ENCODE measurements at places on chromosomes 4 and X.

DNA sequence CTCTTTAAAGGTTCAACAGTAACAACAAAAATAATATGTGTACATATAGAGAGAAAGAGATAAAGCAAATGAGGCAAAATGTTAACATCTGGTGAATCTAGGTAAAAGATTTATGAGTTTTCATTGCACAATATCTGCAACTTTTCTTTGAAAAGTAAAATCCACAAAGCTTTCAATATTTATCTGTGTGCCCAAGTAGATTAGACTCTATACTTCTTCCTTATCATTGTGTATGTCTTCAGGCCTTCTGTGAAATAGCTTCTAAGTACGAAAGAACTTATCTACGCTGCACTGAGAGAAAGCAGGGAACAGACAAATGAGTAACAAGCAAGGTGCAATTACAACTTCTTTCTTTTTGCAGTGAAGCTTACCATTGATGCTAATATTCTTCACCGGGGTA lies 81.6 kb downstream of the NPNT start:
- no peak for DNase-seq

GRCh38 chrX:14920196-14920595 lies 47.0 kb downstream of the MOSPD2 start:
- DNase-seq = no peak

GRCh38 chr4:42401171-42401570 lies 3.9 kb downstream of the SHISA3 start:
- DNase-seq = no peak

DNA sequence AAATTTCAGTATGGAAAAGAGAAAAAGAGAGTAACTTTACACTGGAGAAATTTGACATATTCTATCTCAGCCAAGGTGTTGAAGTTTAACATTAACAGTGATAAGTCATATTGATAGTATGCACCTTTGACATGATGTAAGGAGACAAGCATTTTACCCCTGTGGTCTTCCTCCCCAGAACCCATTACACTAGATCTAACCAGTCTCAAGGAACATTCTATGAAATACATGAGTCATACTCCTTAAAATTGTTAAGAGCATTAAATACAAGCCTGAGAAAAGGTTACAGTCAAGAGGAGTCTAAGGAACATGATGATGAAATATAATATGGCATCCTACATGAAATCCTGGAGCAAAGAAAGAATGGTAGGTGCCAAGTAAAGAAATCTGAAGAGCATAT lies 1151.3 kb upstream of the IGFBP7 start:
- no peak for DNase-seq
